Stimulated activated naive CD4-positive, alpha-beta T cell treated with Interleukin-2 at 50 U/mL for 16 hours (primary cell): ENCODE measurements at places on chromosomes 2 and 18.

GRCh38 chr2:170436077-170436943 is 258.4 kb downstream of the MYO3B start:
- no peak for DNase-seq

DNA sequence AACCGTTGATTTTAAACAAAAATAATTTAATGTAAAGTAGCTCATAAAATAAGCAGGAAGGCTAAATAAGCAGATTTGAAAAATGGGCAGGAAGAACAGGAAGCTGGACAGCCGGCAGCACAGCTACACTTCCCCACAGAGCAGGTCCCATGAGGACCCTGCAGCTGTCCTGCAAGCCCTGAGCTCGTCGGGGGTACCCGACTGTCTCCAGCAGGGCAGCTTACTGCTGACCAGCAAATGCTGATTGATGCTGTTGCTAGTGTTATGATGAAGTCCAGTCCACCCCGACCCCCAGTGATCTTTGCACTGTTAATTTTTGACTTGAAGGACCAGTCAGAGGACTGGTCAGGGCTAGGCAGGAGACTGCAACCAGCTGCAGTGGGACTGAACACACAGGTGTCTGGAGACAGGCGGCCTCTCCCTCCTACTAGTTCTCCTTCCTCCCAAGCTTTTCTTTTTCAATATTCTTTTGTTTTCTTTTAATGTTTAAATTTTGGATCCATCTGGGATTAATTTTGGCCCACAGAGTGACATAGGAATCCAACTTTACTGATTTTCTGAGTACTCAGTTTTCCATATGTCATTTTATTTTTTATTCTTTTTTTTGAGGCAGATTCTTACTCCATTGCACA is 27.7 kb downstream of the POLE4 start:
- no peak for DNase-seq

- DNase-seq: no peak
Observed at GRCh38 chr2:239640210-239640609, 239.4 kb upstream of the HDAC4 start.

- no peak for DNase-seq
Observed at GRCh38 chr2:236628981-236629605, 59.5 kb downstream of the ACKR3 start.
